SHP77 (cell line): ENCODE measurements at places on chromosomes 12 and 14.

DNA sequence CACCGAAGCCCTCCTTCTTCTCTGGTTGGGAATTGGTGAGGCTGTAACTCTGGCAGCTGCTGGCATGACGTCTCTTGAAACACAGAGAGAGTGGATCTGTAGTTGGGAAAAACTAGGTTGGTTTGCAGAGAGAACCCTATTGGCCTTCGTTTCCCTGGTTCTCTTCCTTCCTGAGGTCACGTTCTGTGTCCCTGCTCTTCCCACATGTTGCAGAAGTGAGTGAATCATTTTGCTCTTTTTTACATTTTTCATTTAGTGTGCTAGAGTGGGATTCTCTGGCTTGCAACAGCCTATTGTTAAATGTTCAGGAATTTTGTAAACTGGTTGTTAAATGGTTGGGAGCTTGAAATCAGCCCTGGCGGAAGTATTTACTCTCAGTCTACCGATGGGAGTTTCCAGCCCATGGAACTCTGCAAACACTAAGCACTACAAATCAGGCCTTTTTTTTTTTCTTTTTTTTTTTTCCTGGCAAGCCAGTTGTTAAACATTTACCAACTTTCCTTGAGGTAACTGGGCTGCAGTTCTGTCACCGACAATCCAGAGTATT lies 26.8 kb upstream of the CKAP4 start:
- DNase-seq = no peak

DNA sequence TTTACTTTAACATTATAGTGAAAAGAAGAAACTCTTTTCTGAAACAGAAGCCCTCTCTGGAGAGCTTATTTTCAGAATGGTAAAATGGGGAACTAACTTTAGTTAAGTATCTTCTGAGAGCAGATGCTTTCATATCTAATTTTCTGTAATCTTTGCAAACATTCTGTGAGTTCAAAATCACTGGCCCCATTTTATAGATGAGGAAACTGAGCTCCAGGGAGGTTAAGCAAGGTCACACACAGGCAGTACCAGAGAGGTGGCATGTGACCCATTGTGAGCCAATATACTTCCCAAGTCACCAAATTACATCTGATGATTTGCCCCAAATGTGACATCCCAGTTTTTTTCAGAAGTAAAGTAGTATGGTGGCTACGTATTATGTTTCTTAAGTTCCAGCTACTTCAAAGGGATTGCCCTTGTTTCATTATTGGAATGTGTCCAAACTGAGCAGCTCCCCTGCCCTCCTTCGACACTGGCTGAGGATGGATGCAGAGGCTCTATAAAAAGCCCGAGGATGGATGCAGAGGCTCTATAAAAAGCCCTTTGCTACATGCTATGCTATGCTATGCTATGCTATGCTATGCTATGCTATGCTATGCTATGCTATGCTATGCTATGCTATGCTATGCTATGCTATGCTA lies 36.2 kb upstream of the NUDT4 start:
- DNase-seq = no peak

DNA sequence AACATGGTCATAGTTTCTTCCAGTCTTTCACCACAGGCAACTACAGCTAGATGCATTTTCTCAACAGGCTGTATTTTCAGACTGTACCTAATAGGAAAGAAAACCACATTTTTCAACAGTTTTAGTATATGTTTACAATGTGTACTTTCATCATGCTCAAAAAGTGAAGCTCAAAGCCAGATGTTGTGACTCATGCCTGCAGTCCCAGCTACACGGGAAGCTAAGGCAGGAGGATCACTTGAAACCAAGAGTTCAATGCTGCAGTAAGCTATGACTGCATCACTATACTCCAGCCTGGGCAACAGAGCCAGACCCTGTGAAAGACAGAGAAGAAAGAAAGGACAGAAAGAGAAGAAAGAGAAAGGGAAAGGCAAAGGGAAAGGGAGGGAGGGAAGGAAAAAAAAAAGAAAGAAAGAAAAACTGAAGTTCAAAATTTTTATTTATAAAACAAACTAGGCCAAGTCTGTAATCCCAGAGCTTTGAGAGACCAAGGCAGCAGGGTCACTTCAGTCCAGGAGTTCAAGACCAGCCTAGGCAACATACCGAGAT lies 25.5 kb downstream of the GXYLT1 start:
- DNase-seq = no peak

GRCh38 chr14:87601036-87601435 lies 391.9 kb downstream of the GALC start:
- no peak for DNase-seq

- DNase-seq = no peak
Measured at GRCh38 chr12:128513831-128514230, 246.9 kb downstream of the TMEM132C start.

DNA sequence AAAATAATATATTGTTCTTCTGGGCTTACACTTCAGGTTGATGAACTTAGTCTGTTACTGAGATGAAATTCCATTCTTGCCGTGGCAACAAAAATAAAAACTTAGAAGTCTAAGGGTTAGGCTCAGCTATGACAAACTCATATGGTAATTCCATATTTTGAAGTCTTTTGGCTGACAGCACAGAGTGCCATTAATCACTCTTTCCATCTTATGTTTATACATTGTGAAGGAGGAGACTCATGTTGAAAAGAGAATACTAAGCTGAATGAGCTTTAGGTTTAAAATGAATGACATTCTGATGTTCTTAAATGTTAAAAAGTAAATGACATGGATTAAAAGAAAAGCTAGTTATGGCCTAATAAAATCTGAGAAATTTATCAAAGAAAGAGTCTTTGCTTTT lies 291.9 kb downstream of the SOX5 start:
- DNase-seq = no peak

DNA sequence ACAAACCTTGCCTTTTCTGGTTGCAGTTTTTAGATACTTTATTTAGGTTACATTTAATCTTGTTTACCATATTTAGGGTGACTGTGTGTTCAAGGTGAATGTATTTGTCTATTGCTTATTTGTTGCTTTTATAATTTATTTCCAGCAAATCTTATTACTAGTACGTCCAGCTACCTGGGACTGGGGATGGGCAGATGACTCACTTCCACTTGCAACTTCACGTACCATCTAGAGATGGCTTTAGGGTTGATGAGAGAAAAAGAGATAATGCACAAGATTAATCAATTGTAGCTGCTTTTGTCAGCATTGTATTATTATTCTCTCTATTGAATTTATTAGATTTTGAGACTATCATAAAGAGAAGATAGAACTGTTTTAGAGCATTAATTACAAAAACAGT lies 5.1 kb downstream of the MIPOL1 start:
- no peak for DNase-seq

- DNase-seq = no peak
Measured at GRCh38 chr12:43108656-43109055, 443.3 kb downstream of the ADAMTS20 start.

DNA sequence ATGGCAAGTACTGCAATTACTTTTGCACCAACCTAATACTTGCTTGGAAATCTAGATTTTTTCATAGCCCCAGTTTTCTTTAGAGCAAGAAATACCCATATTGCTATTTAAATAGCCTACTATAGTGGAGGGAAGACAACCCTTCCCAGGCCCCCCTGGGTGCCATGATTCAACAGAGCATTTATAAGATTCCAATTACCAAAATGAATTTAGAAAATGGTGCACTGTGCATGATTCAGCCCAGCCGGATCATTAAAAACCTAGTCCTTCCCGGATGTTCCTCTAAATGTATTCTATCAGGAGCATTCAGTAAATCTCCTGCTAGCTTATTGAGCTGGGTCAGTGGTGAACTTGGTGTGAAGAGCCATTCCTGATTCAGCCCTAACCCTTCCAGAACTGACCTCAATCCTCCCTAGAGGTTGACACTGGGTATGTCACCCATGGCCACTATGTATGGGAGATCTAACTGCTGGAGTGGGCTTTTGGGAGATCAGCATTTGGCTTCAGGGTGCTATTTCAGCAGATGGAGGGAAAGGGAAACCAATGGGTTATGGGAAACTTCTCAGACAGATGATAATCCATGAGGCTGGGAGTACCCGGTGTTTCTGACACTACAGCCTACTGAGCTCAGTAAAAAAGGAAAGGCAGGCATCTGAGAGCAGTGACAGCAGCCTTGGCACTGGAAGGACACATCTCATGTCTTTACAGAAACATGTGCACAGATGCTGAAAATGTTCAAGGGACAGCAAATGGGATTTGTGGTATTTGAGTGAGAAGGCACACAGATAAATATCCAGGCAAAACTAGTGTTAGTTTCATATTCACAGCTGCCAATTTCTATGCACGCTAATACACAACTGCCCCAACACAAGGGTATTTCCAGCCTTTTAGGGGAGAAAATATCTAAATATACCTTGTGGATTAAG lies 258.9 kb downstream of the DPF3 start:
- no peak for DNase-seq

GRCh38 chr12:55741931-55742680 lies 816 bp upstream of the GDF11 start:
- DNase-seq = no peak

GRCh38 chr12:21710958-21711775 lies 53.5 kb upstream of the LDHB start:
- DNase-seq = no peak

DNA sequence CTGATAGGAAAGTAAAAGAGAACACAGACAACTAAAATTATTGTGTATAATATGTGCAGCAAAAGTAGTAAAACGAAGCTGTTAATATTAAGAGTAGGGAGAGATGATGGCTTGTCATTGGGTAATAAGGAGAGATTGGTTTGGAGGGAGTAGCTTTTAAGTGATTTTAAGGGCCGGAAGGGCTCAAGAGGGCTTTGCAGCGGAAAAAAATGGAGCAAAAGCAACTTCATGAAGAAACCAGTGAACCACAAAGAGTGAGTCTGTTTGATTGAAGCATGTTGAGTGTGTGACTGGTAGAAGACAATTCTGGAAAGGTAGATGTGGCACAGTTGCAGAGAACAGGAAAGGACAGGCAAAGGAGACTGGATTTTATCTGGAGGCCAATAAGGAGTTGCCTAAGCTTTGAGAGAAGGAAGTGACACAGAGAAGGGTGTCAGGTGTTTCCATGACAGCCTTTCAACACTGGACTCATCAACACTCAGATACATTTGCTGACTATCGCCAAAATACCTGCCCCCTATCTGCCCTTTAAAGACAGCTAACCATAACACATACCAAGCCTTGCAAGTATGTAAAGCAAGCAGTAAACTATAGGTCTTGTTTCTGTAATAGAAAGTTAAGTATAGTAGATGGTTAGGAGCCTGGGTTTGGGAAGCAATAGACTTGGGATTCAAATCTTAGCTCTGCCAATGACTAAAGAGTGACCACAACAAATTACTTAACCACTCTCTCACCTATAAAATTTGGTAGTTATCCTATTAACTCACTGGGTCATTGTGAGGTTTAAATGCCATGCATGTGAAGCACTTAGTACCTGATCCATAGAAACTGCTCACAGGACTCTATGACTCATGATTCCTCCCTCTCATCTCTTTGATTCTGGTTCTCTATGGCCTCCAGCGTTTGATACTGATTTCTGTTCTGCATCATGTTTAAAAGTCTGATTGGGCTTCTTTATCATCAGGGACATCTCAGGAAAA lies 117.3 kb upstream of the LMNTD1 start:
- DNase-seq = no peak

- no peak for DNase-seq
Measured at GRCh38 chr12:132506328-132507160, 16.6 kb downstream of the FBRSL1 start.

DNA sequence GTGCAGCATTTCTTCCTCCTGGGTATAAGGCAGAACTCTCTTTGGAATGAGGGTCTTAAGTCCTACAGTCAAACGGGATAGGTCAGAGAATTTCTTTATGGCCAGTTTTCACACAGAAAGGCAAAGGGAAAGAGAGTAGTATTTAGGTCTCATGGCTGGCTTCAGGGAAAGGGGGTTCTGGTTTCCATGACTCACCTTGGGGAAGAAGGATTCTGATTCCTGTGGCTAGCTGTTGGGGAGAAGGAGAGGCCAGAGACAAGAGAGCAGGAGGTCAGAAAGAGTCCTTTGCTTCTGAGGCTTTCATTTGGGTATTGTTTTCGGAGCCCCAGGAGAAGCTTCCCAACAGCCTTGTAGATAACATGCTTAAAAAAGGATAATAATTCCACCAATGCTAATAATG lies 332.5 kb downstream of the NPAS3 start:
- DNase-seq = no peak

DNA sequence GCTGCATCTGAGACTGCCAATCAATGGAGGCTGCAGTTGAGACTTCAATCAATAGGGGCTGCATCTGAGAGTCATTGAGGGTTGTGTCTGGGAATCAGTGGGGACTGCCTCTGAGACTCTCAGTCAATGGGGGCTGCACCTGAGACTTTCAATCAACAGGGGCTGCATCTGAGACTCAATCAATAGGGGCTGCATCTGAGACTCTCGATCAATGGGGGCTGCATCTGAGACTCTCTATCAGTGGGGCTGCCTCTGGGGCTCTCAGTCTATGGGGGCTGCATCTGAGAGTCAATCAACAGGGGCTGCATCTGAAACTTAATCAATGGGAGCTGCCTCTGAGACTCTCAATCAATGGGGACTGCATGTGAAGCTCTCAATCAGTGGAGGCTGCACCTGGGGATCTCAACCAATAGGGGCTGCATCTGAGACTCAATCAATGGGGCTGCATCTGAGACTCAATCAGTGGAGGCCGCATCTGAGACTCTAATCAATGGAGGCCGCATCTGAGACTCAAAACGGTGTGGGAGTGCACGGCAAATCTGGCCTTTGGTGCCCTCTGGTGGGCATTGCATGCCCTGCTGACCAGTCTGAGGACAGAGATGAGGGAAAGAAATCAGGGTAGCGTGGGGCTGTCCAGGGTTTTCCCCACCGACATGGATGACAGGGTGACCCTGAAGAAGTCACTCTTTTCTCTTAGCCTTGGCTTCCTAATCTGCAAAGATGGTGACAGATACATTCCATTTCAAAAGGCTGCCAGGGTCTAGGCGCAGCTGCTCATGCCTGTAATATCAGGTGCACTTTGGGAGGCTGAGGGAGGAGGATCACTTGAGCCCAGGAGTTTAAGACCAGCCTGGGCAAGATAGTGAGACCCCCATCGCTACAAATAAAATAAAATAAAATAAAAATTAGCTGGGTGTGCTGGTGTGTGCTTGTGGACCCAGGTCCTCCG lies 41.3 kb upstream of the EIF5 start:
- peak; percentile 56 for DNase-seq

- no peak for DNase-seq
Measured at GRCh38 chr12:12282761-12283425, 16.0 kb upstream of the LRP6 start.
